ENCODE measurements at places on chromosomes 1 and 21.
A peak's percentile ranks its signal among the peaks of the same experiment; 100 is the strongest.

GRCh38 chr21:33278721-33279120 is 12.6 kb downstream of the IL10RB start:
- no peak for DNase-seq

- DNase-seq, result peak; percentile 30
Observed at GRCh38 chr1:212950243-212951125, at the start of gene VASH2. Gene VASH2 (plus strand): TSS chr1:212950541. CDS start chr1:212951543, 1,002 bp downstream.

GRCh38 chr1:97160818-97161217 is 439.2 kb downstream of the PTBP2 start:
- DNase-seq, result no peak

- no peak for DNase-seq
Observed at GRCh38 chr1:228903434-228904071, 168.3 kb downstream of the RHOU start.

GRCh38 chr1:203999618-204000017 is 73.3 kb upstream of the SOX13 start:
- no peak for DNase-seq

- DNase-seq, result no peak
Observed at GRCh38 chr21:46000731-46001641, 19.4 kb downstream of the COL6A1 start.

DNA sequence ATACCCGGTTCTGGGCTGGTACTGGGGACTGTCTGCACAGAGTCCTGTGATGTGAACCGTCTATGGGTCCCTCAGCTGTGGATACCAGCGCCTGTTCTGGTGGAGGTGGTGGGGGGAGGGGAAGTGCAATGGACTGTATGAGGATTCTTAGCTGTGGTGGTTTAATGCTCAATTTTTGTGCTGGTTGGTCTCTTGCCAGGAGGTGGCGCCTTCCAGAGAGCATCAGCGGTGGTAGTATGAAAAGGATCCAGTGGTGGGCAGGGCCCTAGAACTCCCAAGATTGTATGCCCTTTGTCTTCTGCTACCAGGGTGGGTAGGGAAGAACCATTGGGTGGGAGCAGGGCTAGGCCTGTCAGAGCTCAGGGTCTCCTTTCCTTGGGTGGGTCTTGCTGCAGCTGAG is 89.4 kb upstream of the B3GALT2 start:
- no peak for DNase-seq

DNA sequence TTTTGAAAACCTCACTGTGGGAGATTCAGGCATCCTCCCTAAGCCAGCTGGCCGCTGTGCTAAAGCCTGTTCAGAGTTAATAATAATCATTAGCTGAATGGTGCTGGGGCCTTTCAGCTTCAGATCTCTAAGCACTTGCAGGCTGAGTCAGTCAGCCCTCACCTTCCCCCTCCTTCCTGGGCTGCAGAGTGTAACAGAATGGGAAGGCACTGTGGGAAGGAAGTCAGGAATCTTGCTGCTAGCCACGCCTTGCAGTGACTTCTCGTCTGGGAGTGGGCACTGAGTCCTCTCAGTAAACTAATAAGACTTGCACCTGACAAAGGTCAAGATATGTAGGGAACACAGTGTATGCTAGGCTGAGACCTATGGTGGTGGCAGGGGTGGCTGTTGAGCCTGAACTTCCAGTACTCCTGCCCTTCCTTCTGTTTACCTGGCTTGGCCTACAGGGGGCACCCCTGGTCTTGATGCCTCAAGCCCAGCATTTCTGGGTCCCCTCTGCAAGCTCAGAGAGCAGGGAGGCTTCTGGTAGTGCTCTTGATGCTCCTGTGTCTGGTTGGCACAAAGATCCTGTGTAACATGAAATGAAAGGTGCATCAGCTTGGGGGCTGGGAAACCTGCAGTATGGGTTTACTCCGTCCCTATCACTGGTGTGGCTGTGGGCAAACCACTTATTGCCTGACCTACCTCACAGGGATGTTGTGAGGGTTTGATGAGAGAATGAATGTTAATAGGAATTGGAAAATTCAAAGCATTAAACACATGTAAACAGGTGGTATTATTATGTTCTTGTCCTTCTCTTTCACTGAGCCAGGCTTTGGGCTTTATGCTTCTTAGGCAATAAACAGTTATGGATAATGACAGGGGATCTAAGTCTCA is 6.0 kb downstream of the CYB561D1 start:
- DNase-seq, result peak; percentile 32

- no peak for DNase-seq
Observed at GRCh38 chr1:248686815-248687214, 15.8 kb downstream of the OR14I1 start.

- DNase-seq, result no peak
Observed at GRCh38 chr1:175073061-175073460, 5.4 kb downstream of the TNN start.

DNA sequence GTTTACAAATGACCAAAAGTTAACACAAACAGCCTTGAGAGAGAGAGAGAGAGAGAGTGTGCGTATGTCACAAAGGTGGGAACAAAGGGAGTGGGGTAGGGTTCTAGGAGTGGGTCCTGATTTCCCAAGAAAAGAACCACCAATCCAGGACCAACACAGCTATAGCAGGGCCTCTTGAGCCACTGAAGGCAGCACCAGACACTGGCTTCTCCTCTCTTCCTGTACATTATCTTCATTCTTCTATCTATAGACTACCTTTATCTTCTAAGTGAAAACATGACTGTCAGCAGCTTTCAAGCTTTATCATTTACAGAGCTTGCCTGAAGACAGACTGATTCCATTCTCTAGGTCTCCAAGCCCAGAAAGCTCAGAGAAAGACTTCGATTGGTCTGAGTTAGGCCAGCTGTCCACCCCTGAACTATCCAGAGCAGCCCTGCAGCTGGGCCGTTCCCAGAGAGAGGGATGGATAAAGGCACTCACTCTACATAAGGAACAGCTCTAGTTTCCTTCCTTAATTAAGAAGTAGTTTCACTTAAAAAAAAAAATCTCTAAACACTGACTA is 11.2 kb downstream of the ALG14 start:
- DNase-seq, result no peak

- DNase-seq, result no peak
Observed at GRCh38 chr21:37060296-37060695, 12.6 kb downstream of the PIGP start.

GRCh38 chr21:46051379-46051770 is 46.5 kb upstream of the COL6A2 start:
- no peak for DNase-seq

DNA sequence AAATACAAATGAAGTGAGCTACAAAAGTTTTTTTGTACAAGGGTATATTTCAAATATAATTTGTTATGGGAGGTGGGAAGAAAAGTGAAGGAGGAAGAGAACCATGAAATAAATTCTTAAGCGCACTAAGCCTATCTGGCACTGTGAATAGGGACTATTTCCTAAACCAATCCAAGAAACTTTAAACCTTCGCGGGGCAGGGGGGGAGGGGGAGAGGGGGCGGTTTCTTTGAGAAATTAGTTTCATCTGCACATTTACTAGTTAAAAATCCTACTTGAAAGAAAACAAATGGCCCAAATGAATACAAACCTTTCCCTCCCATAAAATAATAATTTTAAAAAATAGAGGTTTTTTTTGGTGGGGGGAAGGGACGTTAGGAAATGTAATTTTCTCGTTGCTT is 364 bp downstream of the GOLPH3L start:
- DNase-seq, result no peak

DNA sequence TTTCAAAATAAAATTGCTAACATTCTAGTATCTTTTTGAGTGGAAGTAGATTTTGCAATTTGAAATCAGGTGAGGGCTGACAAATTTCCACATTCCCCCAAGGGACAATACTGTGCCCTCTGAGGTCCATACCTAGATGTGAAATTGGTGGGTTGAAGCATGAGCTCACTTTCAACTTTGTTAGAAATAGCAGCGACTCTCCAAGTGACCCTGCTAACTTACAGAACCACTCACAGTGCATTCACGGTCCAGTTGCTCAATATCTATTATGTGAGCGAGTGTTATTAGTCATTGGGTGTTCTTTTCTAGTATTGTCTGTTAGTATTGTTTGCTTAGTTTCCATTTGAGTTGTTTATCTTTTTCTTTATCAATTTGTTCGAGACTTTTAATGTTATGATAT is 53.6 kb upstream of the ASB17 start:
- DNase-seq, result no peak

Measured in activated T-cell treated with anti-CD3 and anti-CD28 coated beads for 4 hours (primary cell).